ENCODE measurements at places on chromosomes 13 and 19.

DNA sequence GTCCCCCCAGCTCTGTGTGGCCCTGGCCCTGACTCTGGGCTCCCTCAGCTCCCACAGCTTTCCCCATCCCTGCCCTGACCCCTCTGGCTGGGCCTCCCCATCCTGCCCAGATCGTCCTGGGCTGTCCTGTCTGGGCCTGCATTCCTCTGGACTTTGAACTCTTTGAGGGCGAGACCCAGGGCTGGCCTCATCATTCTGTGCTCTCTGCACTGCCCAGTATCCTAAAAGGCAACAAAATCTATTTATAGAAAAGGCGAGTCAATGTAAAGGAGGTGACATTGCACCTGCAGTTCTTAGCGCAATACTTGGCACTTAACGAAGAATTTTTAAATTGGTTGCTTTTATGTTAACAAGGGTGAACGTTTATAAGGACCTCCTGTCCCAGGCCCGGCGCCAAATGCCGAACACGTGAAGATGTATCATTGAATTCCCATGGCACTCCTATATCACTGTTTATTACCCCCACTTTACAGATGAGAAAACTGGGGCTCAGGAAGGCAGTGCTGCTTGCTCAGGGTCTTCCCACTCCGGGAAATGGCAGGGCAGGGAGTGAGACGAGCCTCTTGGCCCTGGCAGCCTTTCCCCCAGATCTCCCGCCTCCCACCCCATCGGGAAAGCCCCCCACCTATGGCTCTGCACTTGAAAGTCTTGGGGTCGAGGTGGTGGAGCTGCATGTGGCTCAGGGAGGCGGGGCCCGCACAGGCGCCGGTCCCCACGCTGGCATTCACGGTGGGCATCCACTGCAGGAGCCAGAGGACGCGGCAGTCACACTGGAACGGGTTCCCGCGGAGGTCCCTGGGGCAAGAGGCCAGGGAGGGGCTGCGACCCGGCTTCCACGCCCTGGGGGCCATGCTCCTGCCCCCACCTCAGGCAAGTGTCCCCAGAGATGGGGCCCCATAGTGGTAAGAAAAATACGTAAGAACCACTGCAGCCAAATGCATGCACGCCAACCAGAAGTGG is 3.8 kb downstream of the LGI4 start:
- DNase-seq, result no peak

DNA sequence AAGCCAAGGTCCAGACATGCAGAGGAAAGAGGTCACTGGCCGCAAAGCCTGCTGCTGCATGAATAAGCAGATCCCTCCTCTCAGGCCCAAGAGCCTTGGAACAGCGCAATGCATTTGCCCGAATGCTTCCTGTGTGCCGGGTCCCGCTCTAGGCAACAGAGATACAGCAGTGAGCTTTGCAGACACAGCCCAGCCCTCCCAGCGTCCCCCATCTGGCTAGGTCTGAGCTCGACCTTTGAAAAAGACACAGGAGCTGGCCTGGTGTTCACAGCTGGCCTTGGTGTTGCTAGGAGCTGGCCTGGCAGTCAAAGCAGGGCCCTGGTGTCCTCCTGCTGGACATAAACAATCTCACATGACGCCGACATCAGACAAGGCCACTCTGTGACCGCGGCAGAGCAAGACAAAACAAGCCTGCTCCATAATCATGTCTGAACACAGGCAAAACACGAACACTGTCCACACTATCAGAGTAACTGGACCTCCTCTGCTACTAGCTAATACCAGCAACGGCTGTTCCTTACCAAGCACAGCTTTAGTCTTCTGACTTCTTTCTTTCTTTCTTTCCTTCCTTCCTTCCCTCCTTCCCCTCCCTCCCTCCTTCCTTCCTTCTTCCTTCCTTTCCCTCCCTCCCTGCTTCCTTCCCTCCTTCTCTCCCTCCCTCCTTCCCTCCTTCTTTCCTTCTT is 5.7 kb upstream of the PEX11G start:
- no peak for DNase-seq

GRCh38 chr13:94020833-94021232 is 458.6 kb downstream of the DCT start:
- peak; percentile 1 for DNase-seq

DNA sequence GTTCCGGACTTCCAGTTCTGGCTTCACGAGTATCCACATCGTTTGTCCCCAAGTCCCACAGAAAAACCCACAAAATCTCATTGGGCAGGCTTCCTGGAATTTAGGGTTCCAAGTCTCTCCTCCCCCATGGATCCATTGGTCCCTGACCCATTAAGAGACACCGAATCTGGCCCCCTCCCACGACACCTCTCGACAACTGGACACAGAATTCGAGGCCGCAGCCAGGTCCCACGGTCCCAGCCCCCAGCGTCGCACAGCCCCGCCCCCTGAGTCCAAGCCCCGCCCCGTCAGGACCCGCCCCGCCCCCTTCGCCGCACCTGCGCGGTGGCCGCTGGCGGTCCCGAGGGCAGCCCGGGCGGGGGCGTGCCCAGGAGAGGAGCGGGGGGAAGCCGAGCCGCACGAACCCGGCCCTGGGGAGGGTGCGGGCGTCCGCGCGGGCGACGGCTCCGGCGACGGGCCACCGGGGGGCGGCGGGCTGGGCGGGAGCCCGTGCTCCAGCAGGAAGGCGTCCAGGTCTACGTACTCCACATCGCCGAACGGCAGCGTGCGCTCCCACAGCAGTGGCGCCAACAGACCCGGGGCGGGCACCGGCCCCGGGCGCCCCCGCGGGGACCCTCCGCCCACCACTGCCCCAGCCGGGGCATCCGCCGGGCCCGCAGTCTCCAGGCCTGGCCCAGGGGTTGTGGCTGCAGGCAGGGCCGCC is 1.8 kb downstream of the DBP start:
- peak; percentile 82 for DNase-seq

GRCh38 chr13:112871742-112872141 is 97.3 kb upstream of the MCF2L start:
- DNase-seq, result no peak

DNA sequence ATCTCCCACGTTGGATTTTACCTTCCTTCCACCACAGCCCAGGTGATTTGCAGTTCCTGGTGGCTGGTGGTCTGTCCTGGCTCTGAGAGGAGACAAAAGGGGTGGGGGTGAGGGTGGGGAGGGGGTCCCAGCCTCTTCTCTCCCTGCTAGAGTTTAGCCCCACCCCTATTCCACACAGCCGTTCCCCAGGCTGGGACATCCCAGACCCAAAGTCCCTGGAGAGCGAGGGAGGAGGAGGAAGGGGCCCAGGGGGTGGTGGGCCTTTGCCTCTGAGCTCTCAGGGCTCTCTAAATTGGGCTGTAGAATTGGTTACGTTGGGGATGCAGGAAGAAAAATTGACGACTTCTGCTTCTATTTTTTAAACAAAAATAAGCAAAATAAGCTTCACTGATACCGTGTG is 81.9 kb downstream of the SLC6A16 start:
- no peak for DNase-seq

GRCh38 chr13:113962975-113963374 is 10.9 kb downstream of the C13orf46 start:
- no peak for DNase-seq

GRCh38 chr19:58317476-58318072 is 9.2 kb upstream of the ZSCAN22 start:
- no peak for DNase-seq

- DNase-seq, result no peak
These were observed 9.6 kb upstream of the CEACAM6 start for GRCh38 chr19:41745756-41746155.

GRCh38 chr13:88887045-88887662 is 1216.0 kb downstream of the SLITRK5 start:
- no peak for DNase-seq

- DNase-seq, result peak; percentile 43
These were observed 31.4 kb downstream of the CERS4 start for GRCh38 chr19:8240274-8241229.

- no peak for DNase-seq
These were observed 100.8 kb downstream of the TUBGCP3 start for GRCh38 chr13:112487127-112487517.

DNA sequence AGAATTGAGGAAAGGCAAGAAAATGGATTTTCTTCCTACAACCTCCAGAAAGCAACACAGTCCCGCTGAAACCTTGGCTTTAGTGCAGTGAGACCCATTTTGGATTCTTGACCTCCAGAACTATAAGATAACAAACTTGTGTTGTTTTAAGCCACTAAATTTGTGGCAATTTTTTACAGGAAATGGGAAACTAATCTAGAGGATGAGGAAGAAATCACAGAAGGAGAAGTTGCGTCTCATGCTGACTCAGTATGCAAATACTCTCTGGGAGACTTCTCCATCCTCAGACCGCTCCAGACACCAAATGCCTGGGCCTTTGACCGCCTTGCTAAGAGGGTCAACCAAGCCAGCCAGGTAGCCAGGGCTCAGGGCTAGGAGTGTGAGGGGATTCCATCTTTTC is 13.1 kb upstream of the CEACAM16 start:
- DNase-seq, result no peak

DNA sequence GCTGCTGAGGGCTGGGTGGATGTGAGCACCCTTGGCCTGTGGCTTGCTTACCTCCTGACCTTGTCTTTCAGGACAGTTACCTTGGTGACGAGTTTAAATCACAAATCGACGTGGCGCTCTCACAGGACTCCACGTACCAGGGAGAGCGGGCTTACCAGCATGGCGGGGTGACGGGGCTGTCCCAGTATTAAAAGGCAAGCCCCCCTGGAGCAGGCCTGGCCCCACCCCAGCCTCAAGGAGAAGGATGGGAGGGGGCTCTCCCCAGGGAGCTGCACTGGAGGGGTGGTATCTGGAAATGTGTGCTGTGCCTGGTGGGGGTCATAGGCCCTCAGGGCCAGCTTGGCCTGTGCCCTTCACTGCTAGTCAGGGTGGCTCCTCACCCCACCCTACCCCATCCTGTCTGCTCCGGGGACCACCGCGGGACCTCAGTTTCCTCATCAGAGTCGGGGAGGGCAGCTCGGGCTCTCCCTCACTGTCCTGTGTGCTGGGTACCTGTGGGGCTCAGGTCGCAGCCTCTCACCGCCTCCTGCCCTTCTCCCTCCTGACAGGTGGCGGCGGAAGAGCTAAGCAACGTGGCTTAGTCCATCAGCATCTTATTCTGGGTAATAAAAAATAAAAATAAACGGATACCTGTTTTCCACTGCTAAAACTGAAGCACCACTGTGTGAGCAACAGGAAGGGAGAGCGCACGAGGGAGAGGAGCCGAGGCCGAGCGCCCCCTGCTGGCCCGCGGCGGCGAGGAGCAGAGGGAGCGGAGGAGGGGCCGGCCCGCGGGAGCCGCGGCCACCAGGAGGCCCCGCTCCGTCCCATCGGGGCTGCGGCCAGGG is 29.8 kb downstream of the CERS1 start:
- peak; percentile 67 for DNase-seq

- DNase-seq, result no peak
These were observed 4.9 kb downstream of the FXYD3 start for GRCh38 chr19:35120492-35120891.

GRCh38 chr13:40789275-40790153 is at the start of gene SLC25A15:
SLC25A15 (plus strand) TSS chr13:40789611; CDS start chr13:40793227, 3,616 bp downstream.
- peak; percentile 86 for DNase-seq

GRCh38 chr19:43532571-43532961 is 422 bp upstream of the ZNF575 start:
- peak; percentile 72 for DNase-seq

GRCh38 chr13:32976912-32977311 is 39.3 kb upstream of the KL start:
- no peak for DNase-seq

- DNase-seq, result no peak
These were observed 219.8 kb downstream of the MZT1 start for GRCh38 chr13:72507416-72508199.

DNA sequence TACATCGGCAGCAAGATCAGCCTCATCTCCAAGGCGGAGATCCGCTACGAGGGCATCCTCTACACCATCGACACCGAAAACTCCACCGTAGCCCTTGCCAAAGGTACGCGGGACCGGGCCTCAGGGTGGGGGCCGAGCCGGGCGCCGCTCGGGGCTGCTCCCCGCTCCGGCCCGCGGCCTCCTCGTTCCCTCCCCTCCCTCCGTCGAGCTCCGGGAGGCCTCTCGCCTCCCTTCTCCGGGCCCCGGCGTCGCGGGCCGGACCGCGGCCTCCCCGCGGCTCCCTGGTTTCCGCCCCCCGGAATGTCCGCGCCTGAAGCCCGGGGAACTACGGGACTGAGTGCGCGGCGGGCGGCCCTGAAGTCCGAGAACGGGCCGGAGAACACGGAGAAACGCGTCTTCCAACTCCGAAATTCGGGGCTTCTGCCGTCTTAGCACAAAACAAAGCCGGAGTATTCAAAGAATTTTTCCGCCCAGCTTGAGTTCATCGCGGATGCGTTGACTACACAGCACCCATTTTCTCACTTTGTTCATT is 423 bp downstream of the LSM14A start:
- peak; percentile 30 for DNase-seq

DNA sequence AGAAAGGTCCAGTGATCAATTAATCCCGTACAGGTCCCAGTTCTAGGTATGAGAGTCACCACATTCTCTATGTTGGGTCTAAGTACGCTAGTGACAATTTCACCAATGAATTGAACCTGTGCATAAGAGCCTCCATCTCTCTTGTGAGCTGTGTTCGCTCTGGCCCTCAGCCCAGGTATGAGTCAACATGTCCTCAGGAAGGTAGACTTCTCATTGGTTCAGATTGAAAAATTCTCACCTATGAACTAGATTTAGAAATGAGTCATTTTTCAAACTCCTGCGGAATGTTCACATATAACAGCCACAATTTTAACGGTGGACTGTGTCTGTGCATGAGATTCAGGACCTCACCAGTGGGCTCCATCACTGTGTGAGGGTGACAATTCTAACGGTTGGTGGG is 12.7 kb upstream of the ZNF43 start:
- no peak for DNase-seq

DNA sequence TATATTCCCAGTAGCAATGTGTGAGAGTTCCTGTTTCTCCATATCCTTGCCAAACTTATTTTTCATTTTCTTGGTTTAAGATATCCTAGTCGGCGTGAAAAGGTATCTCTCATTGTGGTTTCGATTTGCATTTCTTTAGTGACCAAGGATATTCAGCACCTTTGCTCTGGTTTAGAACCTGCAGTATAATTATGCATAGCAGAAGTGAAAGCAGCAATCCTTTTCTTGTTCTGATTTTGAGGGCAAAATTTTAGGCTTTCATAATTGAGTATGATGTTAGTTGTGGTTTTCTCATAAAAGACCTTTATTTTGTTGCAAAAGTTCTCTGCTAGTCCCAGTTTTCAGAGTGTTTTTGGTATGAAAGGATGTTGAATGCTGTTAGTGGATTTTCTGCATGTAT is 491.0 kb downstream of the FGF9 start:
- peak; percentile 44 for DNase-seq

- no peak for DNase-seq
These were observed 108.6 kb downstream of the HSPH1 start for GRCh38 chr13:31053091-31053490.

- DNase-seq, result peak; percentile 56
These were observed 9.2 kb upstream of the ZNF358 start for GRCh38 chr19:7506385-7507328.

DNA sequence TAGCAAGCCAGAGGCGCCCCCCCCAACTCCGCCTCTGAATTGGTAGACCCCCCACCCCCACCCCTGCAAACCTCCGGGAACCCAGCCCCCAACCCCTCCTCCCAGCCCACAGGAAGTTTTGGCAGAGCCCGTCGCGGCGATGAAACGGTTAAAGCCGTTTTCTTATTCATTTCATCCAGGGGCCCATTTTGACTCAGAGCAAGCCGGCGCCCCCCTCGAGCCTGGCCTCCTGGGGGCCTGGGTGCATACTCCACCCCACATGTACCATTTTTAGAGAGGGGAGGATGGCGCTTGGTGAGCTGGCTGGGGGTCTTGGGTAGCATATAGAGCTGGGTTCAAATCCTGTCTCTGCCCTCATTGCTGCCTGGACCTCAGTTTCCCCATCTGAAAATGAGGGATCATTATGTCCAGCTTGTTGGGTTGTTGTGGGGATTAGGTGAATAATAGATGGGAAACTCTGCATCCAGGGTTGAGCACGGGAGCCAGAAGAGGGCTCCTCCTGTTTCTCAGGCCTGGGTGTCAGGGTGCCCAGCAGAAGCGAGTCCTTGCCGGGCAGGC is 7.9 kb upstream of the JUNB start:
- DNase-seq, result peak; percentile 93
